ENCODE measurements at places on chromosomes 1 and 21.

GRCh38 chr1:33137800-33138199 lies 44.0 kb downstream of the TRIM62 start:
- DNase-seq: peak; percentile 41

DNA sequence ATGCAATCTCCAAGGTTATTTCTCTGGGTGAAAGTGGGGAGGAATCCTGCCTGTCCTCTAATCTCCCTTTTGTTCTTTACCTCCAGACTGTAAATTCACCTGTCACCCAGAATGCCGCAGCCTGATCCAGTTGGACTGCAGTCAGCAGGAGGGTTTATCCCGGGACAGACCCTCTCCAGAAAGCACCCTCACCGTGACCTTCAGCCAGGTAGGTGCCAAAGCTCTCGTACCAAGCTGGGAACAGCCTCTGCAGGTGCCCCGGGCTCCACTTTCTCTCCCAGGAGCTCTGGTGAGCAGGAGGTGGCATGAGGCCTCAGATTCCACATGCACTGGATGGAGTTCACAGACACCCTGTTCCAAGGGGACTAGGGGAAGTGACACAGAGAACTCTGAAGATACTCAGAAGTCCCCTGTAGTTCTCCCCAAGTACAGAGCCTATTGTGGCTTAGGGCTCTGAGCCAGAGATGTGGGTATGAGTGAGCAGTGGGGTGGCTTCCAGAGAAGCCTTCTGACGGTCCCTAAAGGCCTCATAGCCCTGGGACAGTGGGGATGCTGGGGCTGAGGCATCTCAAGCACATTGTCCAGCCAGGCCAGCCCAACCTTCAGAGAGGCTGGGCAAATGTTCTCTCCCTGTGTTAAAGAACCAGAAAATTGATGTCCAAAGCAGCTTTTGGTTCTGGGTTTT lies 30.9 kb downstream of the RASSF5 start:
- peak; percentile 5 for DNase-seq

- no peak for DNase-seq
Measured at GRCh38 chr21:18058731-18059398, 185.8 kb upstream of the CHODL start.

DNA sequence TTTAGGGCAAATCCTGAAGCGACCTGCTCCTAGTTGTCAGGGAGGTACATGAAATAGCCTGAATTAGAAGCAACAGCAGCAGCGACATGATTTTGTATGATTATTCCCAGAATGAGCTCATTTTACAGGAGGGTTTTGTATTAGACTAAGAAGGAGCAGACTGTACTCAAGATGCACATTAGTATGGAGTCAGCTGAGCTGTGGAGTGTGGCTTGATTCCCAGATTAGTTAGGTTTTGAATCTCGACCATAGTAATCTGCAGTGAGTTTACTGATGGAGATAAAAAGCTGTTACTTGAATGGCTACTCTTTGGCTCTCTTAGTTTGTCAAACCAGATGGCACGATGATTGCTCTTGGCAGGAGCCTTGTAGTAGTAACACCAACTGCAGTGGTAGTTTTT lies 143.1 kb downstream of the PHTF1 start:
- DNase-seq: no peak

DNA sequence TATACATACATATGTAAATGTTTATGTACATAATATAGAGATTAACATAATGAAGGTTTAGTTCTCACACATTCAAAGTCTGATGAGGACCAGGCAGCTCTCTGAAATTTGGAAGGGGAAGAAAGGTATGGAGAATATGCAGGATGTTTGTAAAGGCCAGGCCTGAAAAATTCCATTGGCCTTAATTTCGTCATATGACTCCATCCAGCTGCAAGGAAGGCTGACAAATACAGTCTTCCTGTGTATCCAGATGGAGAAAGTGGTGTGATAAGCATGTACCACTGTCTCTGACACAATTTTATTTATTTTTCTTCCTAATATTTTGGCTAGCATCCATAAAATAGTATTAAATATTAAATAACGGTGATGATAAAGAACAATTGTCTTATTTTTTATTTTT lies 6.3 kb upstream of the SGIP1 start:
- no peak for DNase-seq

DNA sequence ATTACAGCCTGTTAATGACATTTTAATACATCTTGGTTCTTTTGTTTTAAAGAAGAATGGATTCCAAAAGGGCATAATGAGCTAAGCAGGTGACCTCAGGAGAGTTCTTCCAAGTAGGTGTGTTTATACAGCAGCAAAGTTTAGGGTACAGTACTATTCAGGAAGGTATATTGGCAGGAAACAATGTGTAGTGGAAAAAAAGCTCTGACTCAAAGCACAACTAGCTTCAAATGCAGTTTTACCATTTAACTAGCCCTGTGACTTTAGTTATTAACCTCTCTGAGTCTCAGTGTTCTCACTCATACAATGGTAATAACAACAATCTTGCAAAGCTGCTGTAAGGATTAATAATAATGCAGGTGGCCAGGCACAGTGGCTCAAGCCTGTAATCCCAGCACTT lies 29.9 kb downstream of the FAF1 start:
- no peak for DNase-seq

GRCh38 chr1:26274801-26275425 lies 5.0 kb upstream of the SH3BGRL3 start:
- DNase-seq: no peak

GRCh38 chr1:93414749-93415148 lies 33.2 kb upstream of the FNBP1L start:
- no peak for DNase-seq

DNA sequence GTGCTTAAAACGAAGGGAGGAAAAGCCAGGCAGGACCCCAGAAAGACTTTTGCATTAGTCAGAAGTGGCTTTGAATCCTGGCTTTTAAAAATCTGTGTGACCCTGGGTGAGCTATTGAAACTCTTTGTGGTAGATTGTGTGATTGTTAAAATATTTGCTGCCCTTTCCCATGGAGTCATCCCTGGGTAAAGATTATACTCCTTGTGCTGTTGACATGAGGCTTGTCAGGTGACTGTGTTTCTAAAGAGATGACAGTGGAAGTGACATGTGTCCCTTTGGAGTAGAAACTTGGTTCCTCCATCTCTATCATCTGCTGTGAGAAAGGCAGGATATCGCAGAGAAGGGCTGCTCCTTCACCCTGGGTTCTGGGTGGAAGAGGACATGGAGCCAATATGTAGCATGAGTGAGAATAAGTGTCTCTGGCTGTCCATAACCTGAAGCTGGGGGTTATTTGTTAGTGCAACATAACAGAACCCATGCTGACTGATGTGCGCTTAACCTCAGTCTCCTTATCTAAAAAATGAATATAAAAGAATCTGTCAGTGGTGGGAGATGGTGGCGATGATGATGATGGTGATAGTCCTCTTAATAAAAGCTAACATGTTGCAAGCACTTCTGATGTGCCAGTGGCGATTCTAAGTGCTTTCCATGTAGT lies 187.6 kb downstream of the RHOU start:
- no peak for DNase-seq

- peak; percentile 59 for DNase-seq
Measured at GRCh38 chr21:42818328-42818749, 61.0 kb downstream of the WDR4 start.

DNA sequence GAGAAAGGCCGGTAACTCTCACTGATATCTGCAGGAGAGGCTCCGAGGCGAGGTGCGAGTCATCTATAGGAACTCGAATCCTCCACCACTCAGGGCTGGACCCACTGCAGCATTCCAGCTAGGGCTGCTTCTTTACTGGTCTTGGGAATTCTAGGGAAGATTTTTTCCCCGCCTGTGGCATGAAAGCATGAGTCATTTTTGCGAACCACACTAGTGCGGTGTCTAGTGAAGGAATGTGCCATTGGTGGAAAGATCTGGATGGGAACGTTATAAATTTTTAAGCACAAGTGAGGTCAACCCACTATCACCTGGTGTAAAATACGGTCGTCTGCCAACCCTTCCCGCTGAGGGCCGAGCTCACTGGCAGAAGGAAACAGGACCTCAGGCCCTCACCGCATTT lies 49.7 kb downstream of the SYF2 start:
- DNase-seq: no peak

GRCh38 chr1:242582669-242583068 lies 58.2 kb upstream of the PLD5 start:
- DNase-seq: no peak

DNA sequence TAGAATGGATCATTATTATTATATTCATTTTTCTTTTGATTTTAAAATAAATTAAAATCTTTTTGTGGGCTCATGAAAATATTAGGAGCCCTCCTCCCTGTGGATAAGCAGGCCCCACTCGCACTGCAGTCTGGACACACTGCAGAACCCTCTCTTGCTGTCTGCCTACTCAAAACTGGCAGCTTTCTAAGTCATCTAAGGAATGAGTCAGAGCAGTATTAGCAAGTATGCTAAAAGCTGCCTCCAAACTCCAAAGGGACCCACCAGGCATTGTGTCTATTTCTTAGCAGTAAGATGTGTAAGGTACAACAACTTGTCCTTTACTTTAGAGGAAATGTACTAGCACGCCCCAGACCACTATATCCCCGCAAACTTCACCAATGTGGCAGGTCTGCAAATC lies 108.8 kb downstream of the SYF2 start:
- DNase-seq: no peak

- no peak for DNase-seq
Measured at GRCh38 chr1:89725631-89726030, 92.7 kb downstream of the LRRC8C start.

DNA sequence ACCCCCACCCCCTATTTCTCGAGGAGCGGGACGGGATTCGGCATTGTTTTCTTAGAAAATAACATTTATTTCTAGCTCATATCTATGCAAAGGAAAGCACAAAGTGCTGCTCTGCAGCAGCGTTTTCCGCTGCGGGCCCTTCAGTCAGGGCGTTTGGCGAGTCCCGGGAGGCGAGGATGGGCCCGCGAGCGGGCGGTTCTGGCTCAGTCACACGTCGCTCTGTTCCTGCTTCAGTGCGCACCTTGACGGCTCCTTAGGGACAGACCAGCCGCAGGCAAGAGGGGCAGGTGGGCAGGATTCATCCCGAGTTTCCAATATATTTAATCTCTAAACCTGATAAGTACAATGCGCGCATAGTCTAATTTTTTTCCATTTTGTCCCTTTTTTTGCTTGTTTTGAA lies 5.7 kb downstream of the DMRTA2 start:
- no peak for DNase-seq

GRCh38 chr1:236108027-236108648 lies 34.2 kb upstream of the GPR137B start:
- DNase-seq: no peak

- no peak for DNase-seq
Measured at GRCh38 chr21:29893687-29894086, 46.1 kb downstream of the GRIK1 start.

DNA sequence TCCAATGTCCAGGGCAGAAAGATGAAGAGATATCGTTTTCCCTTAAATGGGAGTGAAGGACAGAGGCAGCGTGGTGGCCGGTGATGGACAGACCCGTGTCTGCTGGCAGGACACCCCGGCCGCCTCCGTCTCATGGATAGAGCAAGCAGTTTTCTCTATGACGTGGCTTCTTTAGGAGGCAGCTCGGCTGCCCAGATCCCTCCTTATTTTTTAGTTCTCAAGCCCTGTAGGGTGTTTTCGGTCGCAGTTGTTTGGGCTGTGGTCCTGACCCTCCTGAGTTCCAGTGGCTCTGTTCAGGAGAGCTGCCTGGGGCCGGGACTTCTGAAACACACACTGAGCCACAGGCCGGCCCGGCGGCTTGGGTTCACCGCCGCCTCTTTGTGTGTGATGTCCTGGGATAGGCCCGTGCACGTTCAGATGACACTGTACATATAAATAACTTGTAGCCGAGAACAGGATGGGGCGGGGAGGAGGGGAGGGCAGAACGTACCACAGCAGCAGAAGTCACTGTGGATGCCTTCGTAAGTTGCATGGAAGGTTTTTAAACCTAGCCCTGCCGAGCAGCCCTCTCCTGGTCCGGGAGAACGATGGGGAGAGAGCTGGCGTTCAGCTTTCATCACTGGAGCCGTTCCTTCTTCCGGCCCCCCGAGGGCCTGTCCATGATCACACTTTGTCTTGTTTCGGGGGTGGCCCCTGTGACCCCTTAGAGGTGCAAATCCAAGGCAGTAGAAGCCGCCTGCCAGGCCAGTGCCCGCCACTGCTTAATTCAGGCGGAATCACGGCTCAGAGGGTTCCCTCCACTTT lies 65.2 kb downstream of the SIK1 start:
- peak; percentile 53 for DNase-seq

DNA sequence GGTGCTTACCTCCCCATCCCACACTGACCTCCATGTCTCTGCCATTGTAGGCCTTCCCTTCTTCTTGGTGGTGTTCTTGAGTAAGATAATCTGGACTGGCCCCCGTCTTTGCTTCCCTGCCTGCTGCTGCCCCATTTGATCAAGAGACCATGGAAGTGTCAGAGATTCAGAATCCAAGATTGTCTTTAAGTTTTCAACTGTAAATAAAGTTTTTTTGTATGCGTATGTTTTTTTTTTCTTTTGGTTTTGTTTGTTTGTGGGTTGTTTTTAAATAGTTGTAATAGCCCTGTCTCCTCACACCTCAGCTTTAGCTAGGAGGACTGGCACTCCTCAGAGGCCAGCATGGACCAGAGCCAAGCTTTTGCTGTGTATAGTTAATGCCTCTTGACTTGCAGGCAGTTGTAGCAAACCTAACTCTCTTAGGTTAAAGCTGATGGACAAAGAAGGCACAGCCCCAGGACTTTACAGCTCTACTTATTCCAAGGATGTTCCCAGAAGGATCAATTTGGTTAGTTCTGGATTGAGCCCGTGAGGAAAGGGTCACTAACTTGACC lies 5.6 kb upstream of the YBX1 start:
- DNase-seq: no peak

DNA sequence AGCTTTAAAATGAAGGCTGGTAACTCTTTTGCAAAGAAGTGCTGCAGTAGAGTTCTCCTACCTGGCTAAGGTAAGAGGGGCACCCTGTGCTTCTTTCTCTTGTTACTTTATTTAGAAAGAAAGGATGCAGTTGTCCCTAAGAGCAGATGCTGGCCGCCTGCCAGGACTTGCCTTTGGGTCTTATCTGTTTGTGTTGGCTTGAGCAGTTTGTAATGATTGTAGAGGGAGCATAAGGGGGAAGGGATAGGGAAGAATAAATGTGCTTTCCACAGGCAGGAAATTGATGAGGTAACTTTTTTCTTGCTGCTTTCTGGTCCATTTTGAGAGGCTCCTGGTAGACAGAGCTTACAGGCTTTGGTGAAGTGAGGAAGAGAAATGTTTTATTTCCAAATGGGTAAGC lies 229.6 kb downstream of the HHAT start:
- no peak for DNase-seq

DNA sequence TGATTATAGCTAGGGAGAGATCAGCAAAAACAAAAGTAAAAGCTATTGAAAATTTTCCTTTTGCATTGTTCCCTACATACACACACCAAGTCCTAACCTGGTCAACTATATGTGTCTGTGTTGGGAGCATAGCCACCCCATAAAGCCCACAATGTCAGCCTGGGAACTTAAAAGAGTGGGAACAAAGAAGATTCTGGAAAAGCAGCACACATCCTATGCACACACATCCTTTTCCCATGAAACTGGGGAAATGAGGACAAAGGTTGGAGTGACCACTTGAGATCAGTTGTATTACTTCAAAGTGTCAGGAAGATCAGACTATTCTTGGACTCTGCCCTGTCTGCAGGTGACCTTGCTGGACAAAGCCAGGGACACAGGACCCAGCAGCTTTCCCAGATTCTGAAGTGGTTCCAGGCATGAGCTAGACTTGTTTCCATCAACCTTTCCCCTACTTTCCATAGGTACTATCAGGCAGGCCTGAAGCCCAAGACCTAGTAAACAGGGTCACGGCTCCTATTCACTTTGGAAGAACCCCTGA lies 15.9 kb downstream of the TXNIP start:
- no peak for DNase-seq
